ENCODE measurements at places on chromosomes 5 and 9.

DNA sequence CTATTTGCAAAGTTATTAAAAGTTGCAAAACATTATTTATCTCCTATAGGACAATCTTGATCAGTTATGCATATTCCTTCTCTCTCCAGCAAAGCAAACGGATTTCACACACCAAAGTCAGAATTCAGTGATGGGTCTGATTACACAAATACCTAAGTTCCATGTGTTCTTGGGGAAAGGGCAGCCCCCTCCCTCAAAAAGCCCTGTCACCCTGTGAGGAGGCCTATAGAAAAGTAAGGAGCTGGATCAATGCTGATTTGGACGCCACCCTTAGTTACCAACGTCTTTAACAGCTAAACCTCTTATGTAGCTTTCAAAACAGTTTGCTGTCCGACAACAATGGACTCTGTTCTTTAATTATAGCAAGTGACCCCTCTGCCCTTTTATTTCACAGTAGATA, 6.4 kb downstream of the ZNF608 start:
- no peak for DNase-seq

- DNase-seq, result no peak
These were observed 96.1 kb upstream of the CDKN2B start for GRCh38 chr9:22105005-22105722.

DNA sequence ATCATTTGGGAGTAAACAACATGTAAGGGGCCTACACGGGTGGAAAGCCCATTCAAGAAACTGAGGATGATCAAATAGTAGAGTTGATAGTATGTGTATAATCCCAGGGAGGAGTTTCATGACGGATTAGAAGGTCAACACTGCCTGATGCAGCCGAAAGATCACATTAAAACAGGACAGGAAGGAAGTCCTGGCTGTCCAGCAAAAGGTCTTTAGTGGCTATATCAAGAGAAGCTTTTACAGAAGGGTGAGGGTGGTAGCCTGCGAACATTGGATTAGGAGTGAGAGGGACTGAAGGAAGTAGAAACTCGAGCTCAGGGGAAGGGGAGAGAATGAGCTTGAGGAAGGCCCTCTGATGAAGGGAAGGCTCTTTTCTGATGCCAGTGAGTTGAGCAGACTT, 36.0 kb downstream of the DOCK8 start:
- no peak for DNase-seq

- DNase-seq, result no peak
These were observed 60.6 kb downstream of the DIAPH1 start for GRCh38 chr5:141558150-141558549.

DNA sequence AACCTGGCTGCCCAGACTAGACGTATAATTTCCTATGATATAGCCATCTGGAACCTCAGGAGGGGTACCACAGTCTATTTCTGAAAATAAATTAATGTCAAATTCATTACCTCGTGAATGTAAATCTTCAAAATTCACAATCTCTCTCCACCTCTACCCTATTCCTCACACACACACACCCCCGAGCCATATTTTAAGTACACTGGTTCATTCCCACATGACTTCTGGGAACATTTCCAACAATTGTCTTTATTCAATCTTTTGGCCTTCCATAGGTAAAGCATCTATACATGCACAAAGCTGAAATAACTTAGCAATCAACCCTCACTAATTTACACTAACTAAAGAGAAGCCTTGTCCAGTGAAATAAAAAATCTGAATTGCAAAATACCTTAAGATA, 32.7 kb downstream of the SUSD1 start:
- DNase-seq, result no peak

GRCh38 chr9:134433101-134433500, 106.8 kb downstream of the RXRA start:
- DNase-seq, result no peak
